ENCODE measurements at places on chromosomes 4 and X. TPM values are rescaled to one million over a fixed set of nuclear protein-coding genes. Genes with fewer than 3 reads are reported as not detected.

WDR13 gene
- polyA plus RNA-seq: 96.8 TPM

NALF2 gene
- 0.14 TPM for polyA plus RNA-seq

CLDN22 gene
- 0.09 TPM for polyA plus RNA-seq

YIPF7 gene
- not detected for polyA plus RNA-seq

C4orf51 gene
- polyA plus RNA-seq: not detected
